ENCODE measurements at places on chromosomes 3 and 15.

DNA sequence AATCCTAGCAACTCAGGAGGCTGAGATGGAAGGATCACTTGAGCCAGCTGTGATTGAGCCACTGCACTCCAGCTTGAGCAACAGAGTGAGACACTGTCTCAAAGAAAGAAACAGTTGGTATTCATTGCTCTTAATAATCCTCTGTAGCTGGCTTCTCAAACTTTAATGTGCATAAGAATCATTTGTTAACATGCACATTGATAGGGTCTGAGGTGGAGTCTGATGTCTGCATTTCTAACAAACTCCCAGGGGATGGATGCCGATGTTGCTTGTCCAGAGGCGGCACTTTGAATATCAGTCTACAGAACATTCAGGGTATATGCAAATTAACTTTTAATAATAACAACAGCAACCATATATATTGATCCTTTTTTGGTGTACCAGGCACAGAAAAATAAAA is 39.9 kb downstream of the NKIRAS1 start:
- no peak for DNase-seq

GRCh38 chr15:70486451-70487386 is 276.6 kb downstream of the UACA start:
- DNase-seq, result no peak

- no peak for DNase-seq
Measured at GRCh38 chr15:77440378-77440999, 19.8 kb downstream of the HMG20A start.

GRCh38 chr3:13215940-13216546 is 142.8 kb upstream of the IQSEC1 start:
- DNase-seq, result no peak

DNA sequence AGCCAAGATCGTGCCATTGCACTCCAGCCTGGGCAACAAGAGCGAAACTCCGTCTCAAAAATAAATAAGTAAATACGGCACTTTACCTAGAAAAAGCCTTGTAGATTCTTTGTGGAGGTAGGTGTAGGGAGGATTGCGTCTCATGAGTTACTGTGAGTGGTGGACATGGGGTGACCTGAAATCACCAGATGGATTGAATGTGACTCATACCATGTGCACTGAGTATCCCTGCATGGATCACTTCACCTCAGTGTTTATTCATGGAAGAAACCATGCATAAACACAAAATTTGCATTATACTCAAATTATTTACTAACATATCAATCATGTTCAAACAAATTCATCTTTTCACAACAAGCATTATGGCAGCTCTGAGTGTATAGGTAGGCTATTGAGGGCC is 55.9 kb downstream of the MRPS25 start:
- DNase-seq, result no peak

- DNase-seq, result no peak
Measured at GRCh38 chr3:115085197-115085865, 61.8 kb downstream of the ZBTB20 start.

- DNase-seq, result no peak
Measured at GRCh38 chr15:67140078-67140833, 74.9 kb downstream of the SMAD3 start.

- no peak for DNase-seq
Measured at GRCh38 chr3:184354121-184354728, 7.2 kb downstream of the CLCN2 start.

DNA sequence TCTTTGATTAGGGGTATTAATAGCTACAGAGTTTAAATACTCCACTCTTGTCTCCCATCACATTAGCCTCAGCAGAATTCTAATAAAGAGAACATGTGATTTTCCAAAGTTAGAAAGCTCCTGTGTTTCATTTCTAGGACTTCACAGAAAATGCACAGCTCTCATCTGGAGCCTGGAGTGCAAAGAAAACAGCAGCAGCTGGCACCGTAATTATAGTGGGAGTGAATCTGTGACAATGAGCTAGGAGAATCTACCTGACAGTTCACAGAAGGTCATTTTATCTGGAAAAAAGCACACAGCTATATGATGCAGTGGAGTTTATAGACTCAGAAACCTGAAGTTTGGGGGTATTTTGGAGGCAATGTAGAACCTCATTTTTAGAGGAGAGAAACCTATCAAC is 5.4 kb upstream of the TRIM59 start:
- DNase-seq, result no peak

DNA sequence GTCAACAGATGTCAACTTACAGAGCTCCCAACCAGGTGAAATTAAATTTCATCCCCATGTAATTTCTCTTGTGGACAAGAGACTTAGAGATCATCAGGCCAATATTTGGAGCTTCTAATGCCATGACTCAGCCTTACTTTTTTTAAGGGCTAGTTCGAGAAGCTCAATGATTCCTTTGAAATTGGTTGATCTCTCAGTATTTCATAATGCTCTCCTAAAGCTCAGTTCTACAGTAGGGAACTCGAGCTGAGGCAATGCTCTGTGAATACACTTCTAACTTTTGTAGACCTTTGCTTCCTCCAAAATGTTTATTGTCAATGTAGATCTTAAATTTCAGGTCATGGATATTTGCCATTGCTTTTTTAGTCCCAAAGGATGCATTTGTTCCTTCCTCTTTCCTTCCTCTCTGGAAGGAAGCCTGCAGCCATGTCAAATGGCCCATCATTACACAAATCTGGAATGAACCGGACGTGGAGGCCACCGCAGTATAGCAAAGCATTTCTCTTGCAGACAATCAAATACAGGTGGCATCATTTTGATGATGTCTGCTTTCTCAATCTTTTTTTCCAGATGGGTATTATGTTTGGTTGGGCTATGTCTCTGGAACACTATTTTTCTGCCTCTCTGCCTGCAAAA is 28.3 kb downstream of the STARD5 start:
- DNase-seq, result no peak

- no peak for DNase-seq
Measured at GRCh38 chr15:57149196-57149595, 227.1 kb upstream of the CGNL1 start.

DNA sequence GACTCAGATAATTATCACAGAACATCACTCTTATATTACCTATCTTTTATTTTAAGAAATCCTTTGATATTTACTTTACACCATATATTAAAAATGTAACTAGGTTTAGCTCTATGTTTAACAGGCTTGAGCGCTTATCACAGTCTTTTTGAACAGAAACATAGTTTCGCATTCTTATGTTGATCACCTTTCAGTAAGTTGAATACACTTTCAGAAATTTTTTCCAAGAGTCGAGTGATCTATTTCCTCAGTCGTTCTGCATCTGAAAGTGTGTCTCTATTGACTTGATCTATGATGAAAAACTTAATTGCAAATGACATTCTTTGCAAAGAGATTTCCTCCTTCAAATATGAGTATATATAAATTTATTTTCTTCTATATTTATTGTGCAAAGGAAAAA is 516.6 kb upstream of the KCNMB2 start:
- no peak for DNase-seq

DNA sequence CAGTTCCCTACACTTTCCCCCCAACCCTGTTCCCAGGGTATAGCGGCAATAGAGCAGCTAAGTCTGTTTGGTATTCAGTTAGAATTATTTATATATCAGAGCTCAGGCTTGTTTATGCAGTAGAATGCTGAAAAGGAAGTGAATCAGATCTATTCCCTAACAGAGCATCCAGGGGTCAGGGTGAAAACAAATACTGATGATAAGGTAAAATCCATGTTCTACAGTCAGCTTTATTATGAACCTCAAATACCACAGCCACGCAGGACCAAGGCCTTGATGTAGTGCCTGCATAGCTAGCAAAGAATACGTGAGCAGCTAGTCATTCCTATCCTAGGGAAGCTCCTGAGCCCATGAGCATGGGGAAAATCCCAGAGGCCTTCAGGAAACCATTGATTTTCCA is 229.7 kb upstream of the ICE2 start:
- no peak for DNase-seq

- DNase-seq, result no peak
Measured at GRCh38 chr15:48595981-48596380, 49.5 kb downstream of the FBN1 start.

DNA sequence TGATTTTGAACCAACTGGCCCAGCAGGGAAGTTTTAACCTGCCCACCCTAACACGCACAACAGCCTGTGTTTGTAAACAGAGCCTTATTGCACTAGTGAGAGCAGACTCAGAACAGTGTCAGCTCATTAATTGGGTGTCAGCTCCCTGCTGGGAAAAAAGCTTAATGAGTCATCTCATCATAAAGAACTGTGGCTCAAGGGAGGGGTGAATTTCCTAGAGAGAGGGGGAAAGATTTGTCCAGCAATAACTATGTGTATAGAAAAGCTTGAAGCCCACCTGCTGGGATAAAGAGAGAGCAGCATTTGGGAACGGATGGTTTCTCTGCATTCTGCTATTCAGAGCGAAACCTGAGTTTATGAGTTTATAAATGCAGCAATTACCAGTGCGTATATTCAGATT is 48.9 kb upstream of the GMNC start:
- no peak for DNase-seq

DNA sequence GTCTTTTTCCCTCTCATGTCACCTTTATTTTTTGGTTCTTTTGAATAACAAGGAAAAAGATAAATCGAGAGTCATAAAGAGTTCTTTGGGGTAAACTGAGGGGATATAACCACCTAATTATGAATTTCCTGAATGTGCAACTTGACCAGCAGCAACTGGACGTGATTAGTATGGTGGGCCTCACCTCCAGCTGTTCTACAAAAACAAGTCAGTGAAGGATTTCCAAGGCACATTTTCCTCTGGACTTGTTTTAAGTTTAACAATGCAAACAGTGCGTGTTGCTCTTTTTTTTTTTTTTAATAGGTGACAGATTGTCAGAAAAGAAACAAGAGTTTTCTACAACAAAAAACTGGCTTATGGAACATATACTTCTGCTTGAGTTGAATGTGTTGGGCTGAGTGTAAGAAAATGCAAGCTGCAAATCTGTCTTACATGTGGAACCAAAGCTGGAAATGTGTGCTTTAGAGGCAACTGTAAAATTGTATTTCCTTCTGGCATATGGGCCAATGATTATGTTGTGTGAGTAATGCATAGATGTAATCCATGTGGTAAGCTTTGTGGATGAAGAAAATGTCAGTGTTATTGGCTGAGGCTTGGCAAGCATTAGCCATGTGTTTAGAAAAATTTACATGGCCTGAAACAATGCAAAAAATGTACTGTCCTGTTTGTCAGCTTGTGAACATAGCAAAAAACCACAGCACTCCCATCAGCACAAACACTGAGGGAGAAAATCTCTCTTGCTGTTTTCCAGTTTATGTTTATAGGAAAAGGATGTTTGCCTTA is 44.5 kb upstream of the FNDC3B start:
- DNase-seq, result no peak

- no peak for DNase-seq
Measured at GRCh38 chr3:16102905-16103364, 71.5 kb upstream of the GALNT15 start.

- no peak for DNase-seq
Measured at GRCh38 chr3:73791356-73791755, 166.6 kb upstream of the PDZRN3 start.

DNA sequence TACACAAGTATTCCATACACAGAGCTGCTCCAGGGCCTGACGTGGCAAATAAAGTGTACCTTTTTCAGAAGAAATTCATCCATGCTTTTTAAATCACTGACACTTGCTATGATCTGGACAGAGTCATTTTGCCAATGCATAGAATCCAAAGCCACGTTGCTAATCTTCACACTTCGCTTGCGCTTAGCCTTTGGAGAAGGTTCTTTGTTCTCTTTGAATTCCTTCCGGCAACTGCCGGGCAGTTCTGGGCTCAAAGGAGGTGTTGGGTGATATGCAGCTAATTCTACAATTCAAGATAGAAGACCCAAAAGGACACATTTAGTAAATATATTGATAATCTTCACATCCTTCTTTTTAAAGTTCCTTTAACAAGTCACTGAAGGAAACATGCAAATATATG is 69.9 kb downstream of the NR2E3 start:
- DNase-seq, result no peak

GRCh38 chr3:171824116-171824515 is 13.8 kb upstream of the PLD1 start:
- no peak for DNase-seq

GRCh38 chr3:48129921-48130320 is 58.3 kb downstream of the CDC25A start:
- no peak for DNase-seq

DNA sequence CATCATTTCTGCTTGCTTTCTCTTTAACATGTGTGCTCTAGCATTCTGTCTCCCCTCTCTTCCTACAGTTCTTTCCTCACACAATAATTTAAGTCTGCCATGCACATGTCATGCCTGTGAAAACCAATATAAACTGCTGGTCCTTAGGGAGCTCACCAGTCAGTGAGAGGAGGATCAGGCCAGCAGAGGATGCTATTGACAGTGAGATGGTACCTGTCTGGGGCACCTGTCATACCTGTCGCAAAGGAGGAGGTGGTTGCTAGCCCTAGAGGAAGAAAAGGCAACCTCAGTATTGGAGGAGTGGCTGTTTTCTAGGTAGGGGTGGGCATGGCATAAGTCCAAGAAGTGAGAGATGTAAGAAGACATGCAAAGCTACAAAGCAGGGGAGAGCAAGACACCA is 194.6 kb downstream of the GABRG3 start:
- DNase-seq, result no peak

GRCh38 chr3:71489315-71489761 is 94.2 kb downstream of the FOXP1 start:
- DNase-seq, result no peak

DNA sequence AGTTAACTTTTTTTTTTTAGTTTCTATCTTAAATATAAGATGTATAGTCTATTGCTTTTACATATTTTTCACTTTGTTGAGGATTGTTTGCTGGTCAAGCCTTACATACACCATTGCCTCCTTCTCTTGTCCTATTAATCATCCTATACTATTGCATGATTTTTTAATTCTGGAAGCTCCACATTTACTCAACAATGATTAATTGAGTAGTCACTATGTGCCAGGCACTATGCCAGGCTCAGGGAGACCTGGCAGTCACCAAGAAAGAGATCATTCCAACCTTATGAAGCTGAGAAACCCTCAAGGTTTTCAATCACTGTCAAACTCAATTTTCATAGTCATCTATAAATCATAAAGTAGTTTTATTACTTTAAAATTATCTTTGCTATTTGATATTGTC is 626.2 kb downstream of the IGSF11 start:
- DNase-seq, result no peak

DNA sequence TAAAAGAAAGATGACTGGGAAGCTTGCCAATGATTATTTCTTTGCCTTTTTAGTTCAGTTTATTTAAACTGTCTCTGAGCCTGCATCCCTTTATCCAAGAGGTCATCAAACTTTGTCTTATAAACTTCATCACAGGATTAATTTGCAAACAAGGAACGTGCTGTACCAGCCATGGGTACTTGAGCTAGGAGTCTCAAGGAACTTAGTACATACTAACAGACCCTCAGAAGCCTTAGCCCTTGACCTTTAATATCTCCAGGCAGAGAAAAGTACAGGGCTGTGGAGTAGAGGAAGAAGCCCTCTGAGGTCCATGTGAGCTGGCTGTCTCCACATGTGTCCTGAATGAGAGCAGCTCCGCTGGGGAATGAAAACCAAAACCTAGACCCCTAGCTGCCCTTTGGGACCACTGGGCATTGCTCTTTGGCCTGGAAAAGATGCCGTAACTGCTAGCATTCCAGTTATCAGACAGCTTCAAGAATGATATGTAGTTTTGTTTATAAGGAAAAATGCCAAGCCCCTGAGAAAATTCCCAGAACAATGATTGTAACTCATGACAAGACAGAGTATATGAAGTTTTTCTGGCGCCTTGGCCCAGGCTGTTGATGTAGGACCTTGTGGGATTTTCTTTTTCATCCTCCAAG is 92.1 kb downstream of the ASB7 start:
- DNase-seq, result peak; percentile 54

GRCh38 chr3:128455786-128456748 is 10.6 kb downstream of the DNAJB8 start:
- no peak for DNase-seq

- DNase-seq, result no peak
Measured at GRCh38 chr3:133855772-133856171, 39.9 kb downstream of the RAB6B start.

All from right hindlimb (tissue), 1 donor.